ENCODE measurements at places on chromosomes 7 and 10.

DNA sequence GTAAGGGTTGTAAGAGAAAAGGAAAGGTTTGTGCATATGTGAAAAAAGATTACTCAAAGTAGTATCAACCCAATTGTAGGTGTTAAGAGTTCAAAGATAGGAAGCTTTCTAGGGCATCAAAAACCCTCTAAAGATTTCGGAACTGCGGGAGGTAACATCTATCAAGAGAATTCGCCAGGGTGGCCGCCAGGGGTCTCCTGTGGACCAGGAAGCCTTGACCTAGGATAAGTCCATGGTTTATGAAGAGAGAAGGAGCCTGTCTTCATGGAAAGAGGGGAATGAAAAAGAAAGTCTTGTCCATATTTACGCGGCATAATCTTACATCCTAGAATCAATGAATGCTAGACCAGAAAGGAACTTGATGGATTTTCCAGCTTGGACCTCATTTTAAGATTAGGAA lies 140.7 kb upstream of the CALCR start:
- peak; percentile 59 for DNase-seq

- no peak for DNase-seq
These were observed 10.1 kb downstream of the ITGB8 start for GRCh38 chr7:20340839-20341238.

GRCh38 chr10:88213065-88213605 lies 349.7 kb downstream of the PTEN start:
- no peak for DNase-seq

GRCh38 chr7:50347693-50348092 lies 43.2 kb downstream of the IKZF1 start:
- no peak for DNase-seq

DNA sequence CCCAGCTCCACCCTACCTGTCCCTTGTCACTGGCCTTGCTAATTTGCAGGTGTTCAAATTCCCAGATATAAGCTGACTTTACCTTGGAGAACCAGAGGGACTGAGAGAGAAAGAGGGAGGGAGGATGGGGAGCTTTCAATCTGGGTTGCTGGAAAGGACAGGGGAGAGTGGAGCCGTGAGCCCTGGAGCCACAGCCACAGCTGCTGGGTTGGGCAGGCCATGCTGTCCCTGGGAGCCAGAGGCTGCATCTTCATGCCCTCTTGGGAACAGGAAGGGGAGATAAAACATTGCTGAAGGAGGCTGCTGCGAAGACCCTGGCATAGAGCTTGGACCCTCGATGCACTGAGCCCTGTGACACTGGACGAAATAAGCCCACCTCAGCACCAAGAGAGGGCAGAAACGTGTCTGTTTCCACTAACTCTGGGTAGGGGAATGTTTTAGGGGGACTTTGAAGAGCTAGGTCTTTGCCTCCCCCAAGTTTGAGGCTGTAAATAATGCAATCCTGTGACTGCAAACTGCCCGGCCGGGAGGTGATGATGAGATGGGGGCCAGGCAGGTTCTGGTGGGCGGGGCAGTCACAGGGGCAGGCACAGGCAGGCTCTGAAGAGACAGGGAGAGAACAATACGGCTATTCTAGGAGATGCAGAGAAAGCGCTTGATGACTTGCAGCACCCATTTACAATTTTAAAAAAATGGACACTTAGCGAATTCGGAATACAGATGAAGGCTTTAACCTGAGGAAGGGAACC lies 5.8 kb upstream of the JAKMIP3 start:
- no peak for DNase-seq

GRCh38 chr10:9076066-9076465 lies 1021.6 kb downstream of the GATA3 start:
- no peak for DNase-seq

GRCh38 chr10:132545659-132546367 lies 8.2 kb downstream of the INPP5A start:
- DNase-seq = no peak

DNA sequence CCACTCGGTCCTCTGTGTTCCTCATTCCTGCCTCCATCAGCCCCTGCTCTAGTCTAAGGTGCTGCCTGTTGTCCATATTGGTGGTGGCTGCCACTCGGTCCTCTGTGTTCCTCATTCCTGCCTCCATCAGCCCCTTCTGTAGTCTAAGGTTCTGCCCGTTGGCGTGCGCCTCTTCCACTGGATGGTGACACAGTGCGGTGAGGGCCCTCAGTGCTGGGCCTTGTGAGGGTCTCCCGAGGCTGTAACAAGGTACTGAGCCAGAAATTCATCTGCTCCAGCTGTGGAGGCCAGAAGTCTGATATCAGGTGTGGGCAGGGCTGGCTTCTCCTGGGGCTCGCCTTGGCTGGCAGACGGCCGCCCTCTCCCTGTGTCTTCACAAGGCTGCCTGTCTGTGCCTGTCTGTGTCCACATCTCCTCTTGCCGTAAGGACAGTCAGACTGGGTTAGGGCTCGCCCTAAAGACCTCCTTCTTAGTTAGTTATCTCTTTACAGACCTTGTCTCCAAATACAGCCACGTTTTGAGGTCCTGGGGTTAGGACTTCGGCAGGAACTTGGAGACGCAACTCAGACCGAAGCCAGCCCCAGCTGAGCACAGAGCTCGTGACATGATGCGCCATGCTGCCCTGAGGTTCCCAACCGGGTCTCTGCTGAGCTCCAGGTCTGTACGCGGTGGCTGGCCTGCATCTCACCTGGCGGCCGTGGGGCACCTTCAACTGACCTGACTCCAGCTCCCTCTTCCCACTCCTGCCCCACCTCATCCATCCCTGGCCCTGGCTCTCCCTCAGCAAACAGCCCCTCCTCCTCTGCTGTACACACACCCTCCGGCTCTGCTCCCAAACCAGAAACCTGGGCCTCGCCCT lies 181.4 kb upstream of the SHH start:
- no peak for DNase-seq

GRCh38 chr10:5155951-5156350 lies 29.0 kb downstream of the AKR1C8 start:
- DNase-seq = no peak

DNA sequence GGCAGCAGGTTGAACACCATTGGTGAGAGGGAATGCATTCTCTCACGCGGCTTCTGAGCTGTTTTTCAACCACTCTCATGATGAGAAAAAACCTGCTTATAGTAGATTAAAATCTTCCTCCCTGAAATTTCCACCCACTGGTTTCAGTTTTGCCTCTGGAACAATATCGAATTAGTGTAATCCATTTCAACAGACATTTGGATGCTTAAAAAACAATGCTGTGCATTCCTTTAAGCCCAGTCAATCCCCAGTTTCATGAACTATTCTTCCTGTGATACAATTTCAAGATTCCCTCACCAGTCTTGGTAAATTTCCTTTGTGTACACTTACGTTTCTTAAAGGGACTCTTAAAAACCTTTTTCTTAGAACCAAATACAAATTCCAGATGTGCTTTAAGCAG lies 89.6 kb downstream of the ITIH5 start:
- no peak for DNase-seq

GRCh38 chr10:105691811-105692210 lies 1050.7 kb downstream of the SORCS3 start:
- peak; percentile 12 for DNase-seq

- DNase-seq = peak; percentile 74
These were observed 3.6 kb upstream of the ITGB8 start for GRCh38 chr7:20327055-20327454.

DNA sequence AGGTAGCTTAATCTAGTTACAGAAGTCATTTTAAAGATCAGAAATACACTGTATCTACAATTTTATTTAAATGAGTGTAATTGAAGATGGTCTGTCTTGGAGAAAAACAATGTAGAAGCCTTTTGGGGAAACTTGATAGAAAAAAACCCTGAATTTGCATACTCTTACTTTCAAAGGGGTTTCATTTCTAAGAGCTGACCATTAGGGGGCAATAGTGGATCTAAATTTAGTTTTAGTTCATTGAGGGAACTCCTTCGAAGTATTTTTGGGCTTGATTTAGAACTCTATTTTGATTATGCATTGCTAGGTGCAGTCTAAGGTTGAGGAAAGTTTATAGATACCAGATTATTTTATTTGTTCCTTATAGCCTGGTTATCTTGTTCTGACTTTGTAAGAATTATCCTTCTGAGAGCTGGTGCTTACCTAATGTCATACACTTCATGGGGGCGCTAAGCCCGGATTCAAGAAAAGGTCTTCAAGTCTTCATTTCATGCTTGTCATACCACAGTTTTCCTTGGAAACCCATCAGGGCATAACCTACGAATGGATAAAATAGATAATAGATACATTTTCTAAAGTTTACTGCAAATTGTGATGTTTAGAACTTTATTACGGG lies 69.1 kb upstream of the MXI1 start:
- DNase-seq = peak; percentile 52

DNA sequence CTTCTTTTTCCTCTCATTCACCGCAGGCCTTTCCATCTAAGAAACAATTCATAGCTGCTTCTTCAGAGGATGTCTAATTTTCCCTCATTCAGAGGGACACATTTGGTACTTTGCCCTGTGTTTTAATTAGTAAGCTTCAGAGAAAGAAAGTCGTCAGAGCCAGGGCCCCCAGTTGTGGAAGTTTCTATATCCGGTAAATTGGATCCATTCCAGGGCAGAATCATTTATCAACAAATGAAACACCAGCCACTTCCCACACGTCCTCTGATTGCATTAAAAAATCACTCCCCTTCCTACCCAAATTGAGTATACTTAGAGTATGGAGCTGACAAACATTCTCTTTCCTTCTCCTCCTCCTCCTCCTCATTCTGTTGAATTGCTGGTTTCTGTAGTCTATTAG lies 205.8 kb upstream of the HDAC9 start:
- peak; percentile 10 for DNase-seq

DNA sequence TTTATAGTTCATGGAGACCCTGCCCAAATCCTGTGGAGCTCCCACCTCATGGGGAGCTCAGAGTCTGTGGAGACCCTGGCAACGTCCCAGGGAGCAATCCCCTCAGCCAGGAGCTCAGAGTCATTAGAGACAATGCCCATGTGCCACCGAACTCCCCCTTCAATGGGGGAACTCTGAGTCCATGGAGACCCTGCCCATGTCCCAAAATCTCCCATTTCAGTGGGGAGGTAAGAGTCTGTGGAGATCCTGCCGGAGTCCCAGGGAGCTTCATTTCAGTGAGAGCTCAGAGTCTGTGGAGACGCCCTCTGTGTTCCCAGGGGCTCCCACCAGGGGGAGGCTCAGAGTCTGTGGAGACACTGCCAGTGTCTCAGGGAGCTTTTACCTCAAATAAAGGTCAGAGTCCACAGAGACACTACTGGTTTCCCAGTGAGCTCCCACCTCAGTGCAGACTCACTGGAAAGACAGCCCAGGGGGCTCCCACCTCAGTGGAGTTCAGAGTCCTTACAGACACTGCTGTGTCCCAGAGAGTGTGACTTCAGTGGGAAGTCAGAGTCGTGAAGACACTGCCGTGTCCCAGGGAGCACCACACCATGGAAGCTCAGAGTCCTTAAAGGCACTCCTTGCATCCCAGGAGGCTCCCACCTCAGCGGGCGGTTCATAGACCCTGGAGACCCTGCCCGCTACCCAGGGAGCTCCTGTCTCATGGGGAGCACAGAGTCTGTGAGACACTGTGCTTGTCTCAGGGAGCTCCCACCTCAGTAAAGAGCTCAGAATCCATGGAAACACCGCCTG lies 5.0 kb downstream of the MYO1G start:
- DNase-seq = no peak

- peak; percentile 23 for DNase-seq
These were observed 37.0 kb downstream of the RBM20 start for GRCh38 chr10:110681023-110681681.

- no peak for DNase-seq
These were observed 25.4 kb downstream of the PTF1A start for GRCh38 chr10:23217471-23217870.

- no peak for DNase-seq
These were observed 78.7 kb upstream of the AGR3 start for GRCh38 chr7:16960337-16960965.

- no peak for DNase-seq
These were observed 81.6 kb downstream of the PRKAG2 start for GRCh38 chr7:151795168-151795811.

DNA sequence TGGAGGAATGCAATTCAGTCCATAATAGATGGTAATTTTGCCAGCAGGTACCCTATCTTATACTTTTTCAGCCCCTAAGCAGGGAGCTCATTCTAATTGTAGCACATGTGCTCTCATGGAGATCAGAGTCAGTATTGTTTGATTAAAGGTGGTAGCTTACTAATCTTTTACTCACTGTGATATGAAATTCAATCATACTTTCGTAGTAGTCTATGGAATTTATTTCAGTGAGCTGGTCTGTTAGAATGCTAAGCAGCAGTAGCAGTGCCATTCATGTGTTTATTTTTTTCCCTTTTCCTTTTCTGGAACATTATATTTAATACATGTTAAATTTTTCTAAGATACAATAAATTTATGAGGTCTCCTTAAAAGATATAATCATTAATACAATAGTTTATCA lies 109.0 kb downstream of the ST7 start:
- DNase-seq = peak; percentile 52
